NCI-H2171 (cell line): ENCODE measurements at places on chromosomes 7 and 10.

GRCh38 chr7:126557271-126557670 is 695.5 kb downstream of the GRM8 start:
- DNase-seq: no peak

- no peak for DNase-seq
These were observed 232.8 kb downstream of the GLRX3 start for GRCh38 chr10:130368761-130369560.

DNA sequence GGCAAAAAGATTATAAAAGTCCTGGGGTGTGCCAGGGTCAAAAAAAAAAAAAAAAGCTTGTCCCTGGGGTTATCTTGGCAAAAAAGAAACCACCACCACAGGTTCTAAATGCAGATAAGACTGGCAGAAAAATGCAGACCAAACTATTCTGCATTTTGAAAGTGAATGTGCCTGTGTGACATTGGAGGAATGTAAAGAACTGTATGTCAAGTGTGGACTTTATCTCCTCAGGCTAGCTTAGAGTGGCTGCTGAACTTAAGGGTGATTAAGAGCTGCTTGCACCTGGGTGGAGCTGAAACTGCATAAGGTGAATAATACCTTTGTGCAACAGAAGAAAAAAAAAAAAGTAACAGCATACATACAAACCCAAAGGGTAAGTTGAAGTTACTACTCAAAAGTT is 1.3 kb upstream of the NAPEPLD start:
- DNase-seq: no peak

GRCh38 chr7:26265065-26265464 is 26.6 kb upstream of the SNX10 start:
- DNase-seq: no peak

DNA sequence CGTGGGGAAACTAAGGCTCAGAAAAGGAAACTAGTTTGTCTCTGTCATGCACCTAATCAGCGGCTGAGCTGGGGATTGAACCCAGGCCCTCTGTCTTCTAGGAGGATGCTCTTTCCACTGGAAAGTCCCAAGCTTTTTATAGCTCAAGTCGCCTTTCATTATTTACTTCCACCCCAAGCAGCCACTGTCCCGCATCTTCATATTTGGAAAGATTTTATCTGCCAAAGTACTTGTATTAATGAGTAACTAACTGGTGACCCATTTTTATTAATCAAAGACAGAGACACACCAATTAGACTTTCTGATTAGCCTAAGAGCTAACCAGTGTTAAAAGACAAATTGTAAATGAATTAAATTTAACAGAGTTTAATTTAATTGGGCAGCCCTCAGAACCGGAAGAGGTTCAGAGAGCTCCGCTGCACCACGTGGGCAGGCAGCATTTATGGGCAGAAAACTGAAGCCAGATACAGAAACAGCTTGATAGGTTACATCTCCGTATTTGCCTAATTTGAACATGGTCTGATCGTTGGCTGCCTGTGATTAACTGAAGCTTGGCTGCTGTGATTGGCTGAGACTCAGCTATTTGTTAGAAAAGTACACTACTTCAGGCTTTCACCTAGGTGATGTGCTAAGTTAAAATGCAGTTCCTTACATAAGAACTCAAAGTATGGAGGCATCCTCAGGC is 78.5 kb upstream of the PDCD4 start:
- no peak for DNase-seq

DNA sequence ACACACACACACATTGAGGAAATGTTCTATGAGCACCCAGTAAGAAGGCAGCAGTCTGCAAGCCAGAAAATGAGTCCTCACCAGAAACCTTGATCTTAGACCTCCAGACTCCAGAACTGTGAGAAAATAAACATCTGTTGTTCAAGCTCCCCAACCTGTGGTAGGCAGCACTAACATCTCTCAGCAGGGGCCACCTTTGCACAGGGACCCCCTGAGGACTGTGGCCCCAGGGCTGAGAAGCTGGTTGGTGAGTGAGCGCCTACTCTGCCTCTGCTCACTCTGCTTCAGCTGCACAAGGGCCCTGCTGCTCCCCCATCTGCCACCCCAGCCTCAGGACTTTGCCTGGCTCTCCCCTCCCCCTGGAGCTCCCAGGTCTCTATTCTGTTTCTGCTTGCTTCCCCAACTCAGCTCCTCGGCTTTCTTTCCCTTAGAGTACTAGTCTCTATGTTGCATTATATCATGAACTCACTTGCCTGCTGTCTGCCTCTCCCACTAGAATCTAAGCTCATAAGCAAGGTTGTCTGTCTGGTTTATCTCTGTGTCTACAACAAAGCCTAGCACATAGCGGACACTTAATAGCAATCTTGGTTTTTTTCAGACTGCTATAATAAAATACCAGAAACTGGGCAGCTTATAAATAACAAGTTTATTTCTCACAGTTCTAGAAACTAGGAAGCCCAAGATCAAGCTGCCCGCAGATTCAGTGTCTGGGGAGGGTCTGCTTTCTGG is 40.4 kb upstream of the PRLHR start:
- DNase-seq: no peak

DNA sequence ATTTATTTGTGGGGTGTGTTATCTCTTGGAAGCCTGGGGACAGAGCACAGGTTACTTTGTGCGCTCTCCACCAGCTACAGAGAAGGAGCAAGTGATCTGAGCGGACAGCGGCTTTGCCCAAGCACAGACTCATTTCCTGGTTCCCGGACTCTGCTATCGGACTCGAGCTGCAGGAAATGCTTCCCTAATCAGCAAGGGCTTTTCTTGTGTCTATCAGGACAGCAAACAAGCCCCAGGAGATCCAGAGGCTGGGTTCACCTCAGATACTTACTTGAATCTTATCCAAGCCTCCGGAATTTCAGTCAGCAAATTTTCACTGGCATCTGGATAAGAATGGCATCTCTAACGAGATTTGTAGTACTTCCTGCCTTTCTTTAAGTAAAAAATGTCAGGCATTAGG is 27.8 kb downstream of the MRC1 start:
- DNase-seq: no peak

- no peak for DNase-seq
These were observed 2.0 kb downstream of the TRAPPC14 start for GRCh38 chr7:100156331-100157068.

DNA sequence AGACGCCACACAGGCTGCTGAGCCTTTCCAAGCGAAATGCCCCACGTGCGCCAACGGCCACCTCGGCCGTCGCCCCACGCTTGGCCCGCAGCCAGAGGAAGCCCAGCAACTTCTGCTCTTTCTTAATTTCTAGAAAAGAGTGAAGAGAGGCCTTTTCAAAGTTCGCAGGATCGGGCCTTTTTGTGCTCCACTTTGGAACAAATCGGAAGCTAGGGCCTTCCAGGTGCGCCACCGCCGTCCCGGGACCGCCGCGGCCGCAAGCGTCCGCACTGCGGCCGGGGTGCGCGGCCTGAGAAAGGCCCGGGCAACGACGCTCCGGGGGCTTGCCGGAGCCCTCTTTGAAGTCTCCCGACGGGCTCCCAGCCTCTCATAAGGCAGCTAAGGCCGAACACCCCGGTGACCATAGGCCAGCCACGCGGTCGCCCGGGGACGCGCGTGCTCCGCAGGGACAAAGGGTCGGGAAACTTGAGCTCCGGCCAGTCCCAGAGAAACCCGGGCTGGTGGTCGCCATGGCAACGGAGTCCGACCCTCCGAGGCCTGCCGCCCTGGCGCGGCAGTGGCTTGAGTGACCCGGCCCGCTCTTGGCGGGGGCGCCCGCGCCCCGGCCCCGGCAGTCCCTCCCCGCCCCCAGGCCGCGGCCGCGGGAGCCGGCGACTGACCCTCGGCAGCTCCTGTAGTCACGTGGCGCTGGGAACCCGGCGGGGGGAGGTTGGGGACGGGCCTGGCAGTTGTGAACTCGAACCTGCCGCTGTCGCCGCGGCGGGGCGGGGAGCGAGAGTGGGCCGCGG is at the start of gene REPIN1:
Gene REPIN1 (plus strand): TSS at position 727 of the 788 bp plus-strand sequence. CDS start 890 bp downstream, outside the sequence.
- DNase-seq: peak; percentile 85

DNA sequence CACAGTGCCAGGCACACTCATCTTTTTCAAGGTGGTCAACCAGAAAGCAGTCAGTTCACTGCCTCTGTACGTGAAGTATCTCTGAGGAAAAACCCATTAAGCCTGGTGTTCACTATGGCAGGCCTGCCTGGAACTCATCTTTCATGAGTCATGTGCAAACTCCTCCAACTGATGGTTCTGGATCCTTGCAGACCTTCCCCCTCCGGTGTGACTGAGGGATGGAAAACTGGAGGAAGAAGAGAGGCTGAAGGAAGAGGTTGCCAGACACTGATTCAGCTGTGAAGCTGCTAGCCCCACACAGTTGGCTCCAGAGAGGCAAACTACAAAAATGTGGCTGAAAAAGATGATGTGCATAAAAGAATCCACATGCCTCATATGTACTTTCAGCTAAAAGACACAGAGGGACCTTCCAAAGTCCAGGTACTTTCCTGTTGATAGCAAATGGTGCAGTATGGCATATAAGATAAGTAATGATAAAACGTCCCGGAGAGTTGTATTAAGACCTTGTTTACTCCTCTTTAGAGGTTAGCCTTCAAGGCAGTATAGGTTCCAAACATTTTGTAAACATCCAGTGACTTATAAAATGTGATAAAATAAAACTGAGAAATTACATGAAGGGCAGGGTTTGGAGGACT is 2.7 kb downstream of the CYP3A5 start:
- DNase-seq: no peak

GRCh38 chr7:117186218-117187010 is 136.4 kb downstream of the WNT2 start:
- DNase-seq: no peak

GRCh38 chr7:17495655-17496394 is 197.4 kb downstream of the AHR start:
- DNase-seq: no peak

DNA sequence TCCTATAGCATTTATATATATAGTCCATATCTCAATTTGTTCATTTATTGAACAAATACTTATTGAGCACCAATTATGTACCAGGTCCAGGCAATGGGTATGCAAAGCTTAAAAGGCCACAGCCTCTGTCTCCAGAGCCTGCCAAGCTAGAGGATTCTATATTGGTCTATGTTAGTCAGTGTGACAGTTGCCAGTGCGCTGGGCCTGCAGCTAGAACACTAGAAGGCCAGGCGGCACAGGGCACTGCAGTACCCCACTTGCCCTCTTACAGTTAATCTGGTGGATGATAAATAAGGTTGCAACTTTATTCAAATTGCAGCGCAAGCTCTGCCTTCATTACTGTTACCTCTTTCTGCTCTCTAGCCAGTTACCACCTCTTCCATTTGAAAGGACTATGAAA is 68.8 kb downstream of the PPP1R3C start:
- no peak for DNase-seq

DNA sequence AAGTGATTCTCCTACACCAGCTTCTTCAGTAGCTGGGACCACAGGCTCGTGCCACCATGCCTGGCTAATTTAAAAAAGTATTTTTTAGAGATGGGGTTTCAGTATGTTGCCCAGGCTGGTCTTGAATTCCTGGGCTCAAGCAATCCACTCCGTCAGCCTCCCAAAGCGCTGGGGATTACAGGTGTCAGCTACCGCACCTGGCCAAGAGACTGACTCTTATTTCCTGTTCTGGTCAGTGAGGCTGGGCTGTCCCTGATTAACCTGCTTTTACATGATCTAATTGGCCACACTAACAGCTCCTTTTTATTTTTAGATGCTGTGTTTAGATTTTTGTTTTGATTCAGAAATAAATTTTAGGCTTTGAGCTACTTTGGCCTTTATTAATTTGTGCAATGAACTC is 203.9 kb downstream of the NXPH1 start:
- no peak for DNase-seq

DNA sequence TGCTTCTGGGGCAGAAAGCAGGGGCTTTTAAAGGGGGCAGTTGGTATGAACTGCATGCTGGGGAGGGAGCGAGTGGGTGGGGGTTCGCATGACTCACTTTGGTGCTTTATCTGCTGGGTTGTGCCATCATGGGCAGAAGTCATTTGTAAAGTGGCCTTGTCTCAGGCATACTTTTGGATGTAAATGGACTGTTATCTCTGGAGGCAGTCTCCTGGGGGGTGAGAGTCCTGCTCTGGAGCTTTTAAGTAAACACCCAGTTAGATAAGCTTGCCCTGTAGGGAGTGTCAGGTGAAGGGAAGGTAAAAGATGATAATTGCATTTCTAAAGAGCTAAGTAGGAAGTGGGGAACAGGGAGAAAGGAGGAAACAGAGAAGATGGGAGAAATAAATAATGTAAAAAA is 1.6 kb upstream of the GSTO1 start:
- no peak for DNase-seq

GRCh38 chr7:17183630-17184328 is 114.7 kb upstream of the AHR start:
- DNase-seq: no peak

DNA sequence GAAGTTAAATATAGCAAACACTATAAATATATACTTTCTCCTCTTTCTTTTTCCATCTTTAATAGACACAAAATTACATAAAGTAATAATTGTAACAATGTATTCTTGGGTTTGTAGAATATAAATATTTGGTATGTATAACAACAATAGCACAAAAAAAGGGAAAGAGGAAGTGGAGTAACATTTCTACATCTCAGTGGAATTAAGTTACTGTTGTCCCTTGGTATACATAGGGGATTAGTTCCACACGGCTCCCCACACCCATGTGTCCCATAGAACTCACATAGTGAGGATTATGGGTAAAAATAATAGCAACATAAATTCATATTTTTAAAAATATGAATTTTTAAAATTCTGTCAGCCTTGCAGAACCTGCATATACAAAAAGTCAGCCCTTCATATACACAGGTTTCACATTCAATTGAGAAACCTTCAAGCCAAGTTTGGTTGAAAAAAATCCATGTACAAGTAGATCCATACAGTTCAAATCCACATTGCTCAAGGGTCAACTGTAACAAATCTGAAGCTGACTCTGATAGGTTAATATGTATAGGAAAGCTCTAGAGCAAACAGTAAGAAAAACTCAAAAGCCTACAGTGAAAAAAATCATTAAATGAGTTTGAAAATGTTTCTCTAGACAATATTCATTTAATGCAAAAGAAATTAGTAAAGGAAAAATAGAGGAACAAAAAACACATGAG is 92.4 kb downstream of the HYCC1 start:
- DNase-seq: no peak

DNA sequence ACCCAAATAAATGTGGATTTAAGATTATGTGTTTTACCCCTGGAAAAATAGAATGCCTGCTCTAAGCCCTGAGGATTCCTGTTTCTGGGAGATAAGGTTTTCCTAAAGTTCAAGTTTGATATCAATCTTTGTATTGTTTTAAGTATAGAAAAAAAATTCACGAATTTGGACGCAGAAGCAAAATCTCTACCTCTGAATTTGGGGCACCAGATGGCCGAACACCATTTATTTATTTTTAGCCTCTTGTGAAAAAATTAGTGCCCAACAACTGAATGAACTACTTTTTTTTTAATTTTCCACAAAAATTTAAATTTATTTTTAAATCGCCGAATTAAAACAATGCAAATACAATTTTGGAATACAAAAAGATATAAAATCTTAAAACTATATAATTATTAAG is 128.1 kb upstream of the SP4 start:
- DNase-seq: no peak

DNA sequence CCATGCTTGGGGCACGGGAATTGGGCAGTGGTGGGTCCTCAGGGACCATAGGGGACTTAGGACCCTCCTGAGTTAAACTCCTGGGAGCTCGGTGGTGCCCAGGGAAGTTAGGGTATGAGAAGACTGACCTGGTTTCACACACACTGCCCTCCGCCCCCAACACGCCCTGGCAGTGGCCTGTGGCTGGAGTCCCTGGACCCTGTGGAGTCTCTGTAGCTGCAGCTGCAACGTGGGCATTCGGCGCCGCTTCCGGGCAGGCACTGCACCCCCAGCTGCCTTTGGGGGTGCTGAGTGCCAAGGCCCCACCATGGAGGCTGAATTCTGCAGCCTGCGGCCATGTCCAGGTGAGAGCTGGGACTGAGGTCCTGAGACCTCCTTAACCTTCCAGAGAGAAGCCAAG is 29.9 kb upstream of the ZNF862 start:
- no peak for DNase-seq
